Stomach (tissue), 19 donors: ENCODE measurements at places on chromosomes 2 and 18. TPM values are rescaled to one million over a fixed set of nuclear protein-coding genes. Genes with fewer than 3 reads are reported as not detected.

The IL1RL2 gene
- 4.3 TPM for total RNA-seq

The ADCYAP1 gene
- total RNA-seq, result 4.2 TPM

The RPL31 gene
- total RNA-seq, result 1,027 TPM

The GRHL1 gene
- total RNA-seq, result 5.8 TPM

The MMADHC gene
- total RNA-seq, result 61.8 TPM

The KYNU gene
- 39.4 TPM for total RNA-seq

The FAM136A gene
- 5.3 TPM for total RNA-seq

The PEX13 gene
- 56.0 TPM for total RNA-seq

The FAP gene
- 0.87 TPM for total RNA-seq

The DHRS9 gene
- total RNA-seq, result not detected

The SYT4 gene
- not detected for total RNA-seq

The SCTR gene
- not detected for total RNA-seq

The GTF2A1L gene
- total RNA-seq, result 16.7 TPM

The HSBP1L1 gene
- total RNA-seq, result 4.1 TPM

The C2orf81 gene
- 2.7 TPM for total RNA-seq

The CTDP1 gene
- total RNA-seq, result 50.7 TPM
